ENCODE measurements at places on chromosomes 2 and 18. TPM values are rescaled to one million over a fixed set of nuclear protein-coding genes. Genes with fewer than 3 reads are reported as not detected.

Gene CAVIN2
- 12.6 TPM for total RNA-seq

Gene PLCL1
- 0.83 TPM for total RNA-seq

Gene FBLN7
- 0.99 TPM for total RNA-seq

GRCh38 chr2:219344751-219345430 lies 12.3 kb upstream of the RESP18 start:
- no peaks in the 10 kb centered on the region for H3K4me1 ChIP-seq
- H3K27ac ChIP-seq = no peak overlapping the region
- H3K27me3 ChIP-seq = peaks cover 5% of the 10 kb centered on the region
- no peaks in the 10 kb centered on the region for H3K36me3 ChIP-seq

GRCh38 chr2:120852200-120852815 lies 116.6 kb downstream of the GLI2 start:
- no peak overlapping the region for H3K4me3 ChIP-seq
- DNase-seq = no peak
- no peaks in the 10 kb centered on the region for H3K36me3 ChIP-seq
- H3K27ac ChIP-seq = no peak overlapping the region

DNA sequence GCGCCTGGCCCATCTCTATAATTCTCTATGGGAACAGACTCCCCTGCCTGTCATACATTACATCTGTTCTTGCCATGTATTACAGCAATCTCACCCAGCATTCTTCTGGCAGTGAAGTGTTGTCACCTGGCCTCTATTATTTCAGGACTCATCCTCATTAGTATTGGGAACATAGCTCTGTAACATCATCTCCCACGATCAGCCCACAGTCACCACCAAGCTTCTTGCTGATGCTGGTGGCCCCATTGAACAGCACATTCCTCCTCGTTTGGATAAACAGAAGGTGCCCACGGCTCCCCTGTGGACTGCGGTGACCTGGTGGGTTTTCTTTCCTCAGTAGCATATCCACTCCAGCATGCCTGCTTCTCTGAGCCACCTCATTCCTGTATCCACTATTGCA lies 21.5 kb downstream of the CHCHD5 start:
- peaks cover 6% of the 10 kb centered on the region for H3K4me1 ChIP-seq
- no peak overlapping the region for H3K27ac ChIP-seq
- no peaks in the 10 kb centered on the region for H3K27me3 ChIP-seq
- H3K4me3 ChIP-seq = no peak overlapping the region

DNA sequence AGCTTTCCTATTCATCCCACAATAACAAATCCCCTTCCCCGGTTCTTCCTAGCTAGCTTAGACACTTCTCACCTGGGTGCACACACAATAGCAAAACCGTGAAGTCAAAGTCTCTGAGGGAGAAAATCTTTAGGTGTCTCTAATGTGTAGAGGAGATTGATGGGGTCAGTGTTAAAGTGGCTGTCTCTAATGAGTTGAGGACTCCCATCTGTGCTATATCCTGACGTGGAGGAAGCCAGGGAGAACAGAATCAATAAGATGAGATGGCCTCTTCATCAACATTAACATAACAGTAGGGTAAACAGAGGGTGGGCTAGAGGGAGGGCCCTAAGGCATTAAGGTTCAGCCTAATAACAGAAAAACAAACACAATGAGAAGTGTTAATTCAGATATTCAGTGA lies 120.4 kb downstream of the SLC5A7 start:
- no peaks in the 10 kb centered on the region for H3K27me3 ChIP-seq
- no peaks in the 10 kb centered on the region for H3K4me1 ChIP-seq
- no peaks in the 10 kb centered on the region for H3K36me3 ChIP-seq
- no peak overlapping the region for H3K4me3 ChIP-seq
- no peak for DNase-seq

All from fibroblast of lung (primary cell).